ENCODE measurements at places on chromosomes 11 and 22.
A peak's percentile ranks its signal among the peaks of the same experiment; 100 is the strongest.

DNA sequence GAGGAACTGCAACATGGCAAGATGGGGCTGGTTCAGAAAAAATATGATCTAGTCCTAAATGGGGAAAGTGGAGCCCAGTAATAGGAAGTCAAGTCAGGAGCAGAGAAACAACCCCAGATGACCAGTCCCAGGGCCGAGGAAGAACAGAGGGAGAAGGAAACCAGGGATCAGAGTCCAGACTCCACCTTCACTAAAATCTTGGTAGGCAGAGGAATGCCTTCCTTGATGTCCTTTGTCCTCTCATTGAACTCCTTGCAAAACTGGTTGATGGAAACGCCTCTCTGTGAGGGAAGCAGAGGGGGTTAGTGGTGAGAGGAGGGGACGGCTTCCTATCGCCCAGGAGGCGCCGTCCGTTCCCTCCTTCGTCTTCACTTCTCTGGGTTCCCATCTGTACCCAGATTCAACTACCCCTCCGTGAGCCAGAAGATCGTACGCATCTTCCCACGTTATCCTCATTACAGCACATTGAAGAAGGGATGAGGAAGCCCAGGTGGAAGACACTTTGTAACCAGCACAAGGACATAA is 607 bp downstream of the MRPL11 start:
- DNase-seq, result peak; percentile 67

DNA sequence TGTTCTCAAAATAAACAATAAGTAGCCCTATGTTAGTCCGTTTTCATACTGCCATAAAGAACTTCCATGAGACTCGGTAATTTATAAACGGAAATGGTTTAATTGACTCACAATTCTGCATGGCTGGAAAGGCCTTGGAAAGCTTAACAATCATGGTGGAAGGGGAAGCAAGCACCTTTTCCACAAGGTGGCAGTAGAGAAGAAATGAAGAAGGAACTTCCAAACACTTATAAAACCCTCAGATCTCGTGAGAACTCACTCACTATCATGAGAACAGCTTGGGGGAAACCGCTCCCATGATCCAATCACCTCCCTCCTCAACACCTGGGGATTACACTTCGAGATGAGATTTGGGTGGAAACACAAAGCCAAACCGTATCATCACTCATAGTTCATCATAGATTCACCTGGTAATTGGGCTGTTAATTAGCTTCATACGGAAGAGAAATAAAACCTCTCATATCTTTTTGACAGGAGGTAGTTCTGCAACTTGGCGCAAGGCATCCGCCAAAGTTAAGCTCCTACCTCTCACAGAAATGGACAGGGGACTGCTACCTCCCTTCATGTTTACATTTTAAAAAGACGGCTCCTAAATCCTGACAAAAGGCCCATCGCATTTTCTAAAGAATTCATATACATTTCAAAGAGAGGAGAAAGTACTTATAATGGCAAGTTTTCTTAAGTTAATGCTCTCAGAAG is 49.0 kb downstream of the MUC15 start:
- no peak for DNase-seq

DNA sequence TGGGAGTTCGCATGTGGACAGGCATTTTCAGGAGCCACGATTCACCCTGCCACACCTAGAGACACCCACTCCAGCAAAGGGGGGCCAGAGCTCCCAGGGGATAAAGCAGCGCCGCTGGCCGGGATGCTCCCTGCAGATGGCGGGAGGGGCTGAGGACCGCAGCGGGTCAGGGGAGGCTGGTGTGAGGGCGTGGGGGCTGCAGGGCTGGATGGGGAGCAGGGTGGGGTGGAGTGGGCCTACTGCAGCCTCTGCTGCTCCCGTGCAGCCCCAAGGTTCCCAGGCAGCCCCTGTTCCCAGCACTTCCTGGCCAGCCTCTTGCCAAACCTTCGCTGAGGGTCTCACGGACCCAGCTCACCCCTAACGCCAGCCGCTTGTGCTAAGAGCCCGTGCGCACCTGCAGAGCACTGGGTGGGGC is 13.0 kb downstream of the MUC5B start:
- DNase-seq, result peak; percentile 26

DNA sequence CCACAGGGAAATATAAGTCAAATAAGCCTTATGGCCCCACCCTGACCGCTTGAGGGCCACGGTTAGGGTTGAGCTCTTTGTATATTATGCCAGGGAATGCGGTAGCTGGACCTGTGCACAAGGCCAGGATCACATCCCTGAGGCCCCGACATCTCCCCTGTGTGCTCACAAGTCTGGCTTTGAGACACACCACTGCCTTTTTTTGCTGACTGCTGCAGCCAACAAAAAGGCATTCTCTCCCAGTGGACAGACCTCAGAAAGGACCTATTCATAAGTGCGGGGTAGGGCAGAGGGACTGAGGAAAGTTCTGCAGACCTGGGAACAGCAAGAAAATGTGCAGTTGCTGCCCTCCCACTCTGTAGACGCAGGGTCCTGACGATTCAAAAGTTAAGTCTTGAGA is 3.4 kb upstream of the SIDT2 start:
- no peak for DNase-seq

DNA sequence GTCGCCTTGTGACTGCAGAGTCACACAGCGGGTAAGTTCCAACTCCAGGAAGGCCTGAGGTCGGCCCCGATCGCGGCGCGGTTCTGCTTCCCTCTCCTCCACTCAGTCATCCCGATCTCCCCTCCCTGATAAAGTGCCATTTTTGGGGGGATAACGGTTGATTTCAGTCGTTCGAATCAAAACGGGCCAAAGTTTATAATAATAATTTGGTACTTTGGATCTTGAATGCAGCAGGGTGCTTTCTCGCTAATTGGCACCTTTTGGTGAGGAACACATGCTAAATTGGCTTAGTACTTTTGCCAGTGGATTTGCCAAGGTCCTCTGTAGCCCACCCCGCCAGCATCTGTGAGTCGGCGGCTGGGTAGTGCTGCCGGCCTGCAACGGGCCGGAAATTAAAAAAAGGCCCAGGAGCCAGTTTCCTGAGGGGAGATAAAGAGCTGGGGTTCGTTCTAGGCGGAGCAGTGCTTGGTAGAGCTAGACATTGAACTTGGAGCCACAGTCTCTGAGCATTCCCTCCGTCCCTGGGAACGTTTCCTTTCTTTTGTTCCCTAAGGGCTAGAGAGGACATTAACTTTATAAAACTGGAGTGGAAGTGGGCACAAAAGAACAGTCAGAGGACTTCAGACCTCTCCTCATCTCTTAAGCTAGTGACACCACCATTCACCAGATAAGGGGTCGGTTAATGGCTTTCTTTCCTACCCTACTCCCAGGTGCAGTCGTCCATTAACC is 997 bp downstream of the UBE2L3 start:
- no peak for DNase-seq

- DNase-seq, result no peak
These were observed 12.4 kb downstream of the TMA7B start for GRCh38 chr22:39972641-39973040.

- no peak for DNase-seq
These were observed 173.7 kb downstream of the MAML2 start for GRCh38 chr11:96169250-96169649.

DNA sequence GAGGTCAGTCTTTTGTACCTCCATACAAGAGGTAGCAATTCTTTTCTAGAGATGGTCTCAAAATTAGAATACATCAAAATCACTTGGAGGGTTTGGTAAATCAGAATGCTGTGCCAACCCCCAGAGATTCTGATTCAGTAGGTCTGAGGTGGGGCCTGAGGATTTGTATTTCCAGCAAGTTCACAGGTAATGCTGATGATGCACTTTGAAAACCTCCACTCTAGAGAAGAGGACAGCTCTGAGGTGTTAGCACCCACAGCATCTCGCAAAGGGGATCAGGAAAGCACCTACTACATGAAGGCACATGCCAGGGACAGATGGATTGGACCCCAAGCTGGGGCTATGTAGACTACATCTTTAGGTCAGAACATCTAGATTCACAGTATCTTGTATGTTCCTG is 7.2 kb downstream of the KCTD14 start:
- DNase-seq, result no peak
